ENCODE measurements at places on chromosomes 2 and 18. TPM values are rescaled to one million over a fixed set of nuclear protein-coding genes. Genes with fewer than 3 reads are reported as not detected.

DNA sequence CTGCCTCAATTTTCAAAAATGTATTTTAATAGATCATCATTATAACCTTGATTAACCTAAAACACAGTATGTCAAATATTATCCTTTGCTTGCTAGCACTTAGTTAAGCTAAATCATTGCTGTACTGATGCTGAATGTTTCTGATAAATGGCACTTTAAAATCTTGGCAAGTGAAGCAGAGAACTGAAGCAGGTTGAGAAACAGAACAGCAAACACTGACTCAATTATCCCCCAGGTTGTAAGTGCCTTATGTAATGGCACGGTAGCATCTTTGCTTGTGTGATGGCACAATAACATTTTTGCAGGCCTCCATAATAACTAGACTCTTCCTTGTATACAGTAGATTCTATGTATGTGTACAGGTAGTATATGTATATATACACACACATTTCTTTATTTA, 33.8 kb downstream of the ARHGAP15 start:
- no peak for DNase-seq

The VWA3B gene
- not detected for total RNA-seq

DNA sequence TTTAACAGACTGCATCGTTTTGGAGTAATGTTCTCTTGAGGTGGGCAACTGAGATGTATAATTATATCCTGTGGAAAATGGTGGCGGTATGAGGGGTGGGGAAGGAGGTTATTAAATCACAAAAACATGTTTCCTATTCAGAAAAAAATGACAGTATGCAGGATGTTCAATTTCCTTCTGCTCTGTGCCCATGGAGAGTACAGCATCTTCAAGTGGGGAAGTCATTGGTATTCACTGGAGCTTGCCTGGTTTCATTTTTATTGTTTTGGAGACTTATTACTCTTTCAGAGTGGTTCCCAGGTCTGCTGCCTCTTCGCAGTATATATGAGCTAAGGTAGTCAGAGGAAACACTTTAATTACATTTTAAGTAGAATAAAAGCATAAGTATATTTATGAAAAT, 318.8 kb upstream of the RAB12 start:
- DNase-seq: no peak

The PRKAG3 gene
- not detected for total RNA-seq
